ENCODE measurements at places on chromosomes 16 and 17.

DNA sequence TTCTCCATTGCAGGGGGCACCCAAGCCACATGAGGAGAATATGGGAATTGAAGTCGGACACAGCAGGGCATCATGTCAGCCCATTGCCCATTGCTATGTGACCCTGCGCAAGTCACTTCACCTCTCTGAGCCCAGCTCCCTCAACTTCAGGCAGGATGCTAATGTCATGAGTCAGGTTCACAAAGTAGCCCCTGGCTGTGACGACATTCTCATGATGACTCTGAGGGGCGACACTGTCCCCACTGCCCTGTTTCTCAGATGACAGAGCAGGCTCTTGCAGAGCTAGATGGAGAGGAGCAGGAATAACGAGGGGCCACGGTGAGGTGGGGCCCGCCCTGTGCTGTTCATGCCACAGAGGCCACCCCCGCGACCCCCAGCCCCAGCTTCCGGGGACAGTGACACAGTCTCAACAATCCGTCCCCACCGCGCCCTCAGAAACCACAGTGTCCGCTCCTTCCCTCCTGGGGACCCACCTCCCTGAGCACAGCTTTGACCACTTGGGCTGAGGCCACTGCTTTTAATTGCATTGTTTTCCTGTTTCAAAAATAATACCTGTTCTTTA, 13.2 kb upstream of the ZNF469 start:
- DNase-seq: no peak

DNA sequence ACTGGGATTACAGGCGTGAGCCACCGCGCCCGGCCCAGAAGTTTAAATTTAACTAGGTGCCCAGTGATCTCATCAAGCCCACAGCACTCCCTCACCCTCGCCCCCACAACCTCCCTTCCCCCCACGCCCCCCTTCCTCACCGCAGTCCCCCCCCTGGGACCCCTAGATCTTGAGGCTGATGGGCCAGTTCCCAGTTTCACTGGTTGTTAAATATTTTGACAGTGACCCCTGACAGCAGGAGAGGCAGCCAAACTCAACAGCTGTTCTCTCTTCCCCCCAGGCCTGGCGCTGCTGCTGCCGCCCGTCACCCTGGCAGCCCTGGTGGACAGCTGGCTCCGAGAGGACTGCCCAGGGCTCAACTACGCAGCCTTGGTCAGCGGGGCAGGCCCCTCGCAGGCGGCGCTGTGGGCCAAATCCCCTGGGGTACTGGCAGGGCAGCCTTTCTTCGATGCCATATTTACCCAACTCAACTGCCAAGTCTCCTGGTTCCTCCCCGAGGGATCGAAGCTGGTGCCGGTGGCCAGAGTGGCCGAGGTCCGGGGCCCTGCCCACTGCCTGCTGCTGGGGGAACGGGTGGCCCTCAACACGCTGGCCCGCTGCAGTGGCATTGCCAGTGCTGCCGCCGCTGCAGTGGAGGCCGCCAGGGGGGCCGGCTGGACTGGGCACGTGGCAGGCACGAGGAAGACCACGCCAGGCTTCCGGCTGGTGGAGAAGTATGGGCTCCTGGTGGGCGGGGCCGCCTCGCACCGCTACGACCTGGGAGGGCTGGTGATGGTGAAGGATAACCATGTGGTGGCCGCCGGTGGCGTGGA, 15.6 kb downstream of the QPRT start:
- no peak for DNase-seq

DNA sequence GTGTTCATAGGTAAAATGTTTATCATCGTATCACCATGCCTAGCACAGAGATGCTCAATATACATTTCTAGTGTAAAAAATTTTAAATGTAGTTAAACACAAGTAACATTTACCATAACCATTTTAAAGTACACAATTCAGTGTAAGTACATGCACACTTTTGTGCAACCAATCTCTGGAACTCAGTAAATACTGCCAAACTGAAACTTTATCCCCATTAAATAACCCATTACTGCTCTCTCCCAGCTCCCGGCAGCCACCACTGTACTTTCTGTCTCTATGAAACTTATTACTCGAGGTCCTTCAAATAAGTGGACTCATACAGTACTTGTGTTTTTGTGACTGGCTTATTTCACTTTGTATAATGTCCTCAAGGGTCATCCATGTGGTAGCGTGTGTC, 29.0 kb downstream of the RMI2 start:
- DNase-seq: no peak

DNA sequence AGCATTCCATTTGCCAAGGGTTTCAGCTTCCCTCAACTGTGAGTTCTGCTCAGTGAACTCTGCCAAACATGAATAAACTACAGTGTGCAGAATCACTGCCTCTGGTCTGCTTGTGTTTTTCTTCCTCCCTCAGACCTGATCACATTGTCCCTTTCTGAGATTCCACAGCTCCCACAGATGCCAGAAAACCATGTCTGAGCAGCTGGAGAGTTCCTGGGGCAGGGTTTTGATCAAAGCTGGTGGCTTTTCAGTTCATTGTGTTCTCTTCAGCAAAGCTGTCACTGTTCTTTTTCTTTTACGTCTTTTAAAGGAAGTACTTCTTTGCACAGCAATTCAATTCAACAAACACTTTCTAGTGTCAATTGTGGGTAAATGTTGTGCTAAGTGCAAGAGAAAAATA, 555.8 kb downstream of the RBFOX1 start:
- no peak for DNase-seq

DNA sequence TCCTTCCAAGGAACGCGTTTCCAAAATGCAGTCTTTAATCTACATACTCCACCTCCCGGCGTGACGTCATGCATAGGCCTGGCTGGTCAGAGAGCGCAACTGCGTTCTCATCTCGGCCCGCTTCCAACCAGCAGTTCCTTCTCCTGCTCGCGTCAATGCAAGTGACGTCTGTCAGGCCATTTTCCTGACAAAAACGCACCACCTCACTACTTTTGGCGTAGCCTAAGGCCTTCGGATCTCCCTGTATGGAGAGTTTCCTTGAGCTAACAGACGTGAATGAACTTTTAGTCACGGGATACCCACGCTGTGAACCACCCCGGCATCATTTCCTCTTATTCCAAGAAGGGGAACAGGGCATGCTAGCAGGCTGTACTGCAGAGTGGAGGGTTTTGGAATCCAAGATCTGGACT, 25.0 kb downstream of the TEX14 start:
- peak; percentile 25 for DNase-seq

DNA sequence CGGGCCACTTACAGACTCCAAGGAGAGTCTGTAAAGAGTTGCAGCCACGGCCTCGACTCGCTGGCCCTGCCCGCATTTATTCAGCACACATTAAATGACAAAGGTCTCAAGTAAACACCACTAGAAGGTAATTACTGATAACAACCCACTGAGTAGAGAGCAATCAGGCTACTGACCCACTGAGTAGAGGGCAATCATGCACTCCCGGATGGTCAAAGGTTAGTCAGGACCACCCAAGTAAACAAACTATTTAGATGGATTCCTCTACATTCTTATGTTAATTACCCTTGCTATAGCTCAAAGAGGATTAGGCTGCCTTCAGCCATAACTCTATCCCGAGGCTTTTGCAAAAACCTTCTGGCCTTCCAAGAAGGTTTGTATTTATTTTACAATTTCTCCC, 30.7 kb upstream of the ZNF267 start:
- no peak for DNase-seq

- DNase-seq: no peak
These were observed 5.7 kb upstream of the VAT1L start for GRCh38 chr16:77782694-77783093.

GRCh38 chr17:15432807-15433611, 34.4 kb downstream of the CDRT4 start:
- DNase-seq: no peak
